Stromal cell of bone marrow (primary cell): ENCODE measurements at places on chromosomes 1 and 21.

DNA sequence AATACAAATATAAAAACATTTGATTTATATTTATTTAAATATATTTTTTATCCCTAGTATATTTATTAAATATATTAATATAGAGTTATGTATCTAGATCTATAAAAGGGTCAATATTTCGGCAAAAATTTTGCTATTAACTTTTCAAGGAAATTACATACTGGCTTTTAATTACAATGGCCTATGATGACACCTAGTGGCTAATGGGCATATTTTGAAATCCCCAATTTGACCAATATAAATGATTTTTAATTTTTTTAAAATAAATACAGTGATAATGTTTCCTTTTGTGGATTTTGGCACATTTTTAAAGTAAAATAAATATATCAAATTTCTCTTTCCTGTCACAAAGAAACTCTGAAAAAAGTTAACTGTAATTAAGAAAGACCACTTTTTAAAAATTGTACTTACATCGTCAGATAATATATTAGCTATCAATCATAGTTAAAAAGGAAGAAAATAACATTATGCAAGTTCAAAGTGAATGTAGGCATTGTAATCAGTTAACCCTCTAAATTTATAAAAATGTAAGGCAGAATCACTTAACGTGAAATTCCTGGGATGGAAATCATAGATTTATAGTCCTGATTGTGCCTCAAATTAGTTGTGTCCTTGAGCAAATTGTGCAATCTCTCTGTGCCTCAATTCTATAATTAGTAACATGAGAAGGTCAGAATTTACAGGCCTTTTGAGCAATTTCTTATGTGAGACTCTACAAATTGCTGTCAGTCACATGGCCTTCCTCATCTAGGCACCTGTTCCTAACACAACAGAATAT is 25.6 kb upstream of the RGS13 start:
- no peak for DNase-seq

DNA sequence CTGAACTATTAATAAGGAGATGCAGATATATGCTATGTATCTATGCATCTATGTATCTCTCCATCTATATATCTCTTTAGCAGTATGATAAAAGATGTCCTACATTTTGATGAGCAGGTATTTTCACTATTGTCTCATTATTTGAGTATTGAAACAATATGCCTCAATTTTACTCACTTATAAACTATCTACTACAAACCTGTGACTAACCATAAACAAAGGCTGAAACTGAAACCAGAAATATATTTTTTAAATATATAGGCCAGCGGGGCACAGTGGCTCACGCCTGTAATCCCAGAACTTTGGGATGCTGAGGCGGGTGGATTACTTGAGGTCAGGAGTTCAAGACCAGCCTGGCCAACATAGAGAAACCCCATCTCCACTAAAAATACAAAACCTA is 22.0 kb downstream of the EIF4G3 start:
- no peak for DNase-seq

- DNase-seq = no peak
These were observed 66.7 kb downstream of the ITPKB start for GRCh38 chr1:226672339-226672762.

DNA sequence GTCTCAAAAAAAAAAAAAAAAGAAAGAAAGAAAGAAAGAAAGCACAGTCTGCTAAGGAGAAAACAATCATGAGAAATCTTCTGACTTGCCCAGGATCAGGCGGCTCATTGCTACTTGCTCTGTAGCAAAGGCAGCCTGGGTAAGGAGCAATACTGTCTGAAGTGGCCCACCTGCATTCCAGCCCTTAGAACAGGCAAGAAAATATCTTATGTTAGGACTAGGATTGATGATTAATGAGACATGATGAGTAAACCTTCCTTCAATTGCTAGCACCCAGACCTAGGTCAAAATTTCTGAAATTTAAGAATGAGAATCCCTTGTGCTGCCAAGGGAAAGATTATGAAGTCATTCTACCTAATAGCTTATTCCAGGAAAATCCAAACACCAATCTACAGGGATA is 140.8 kb downstream of the DSCAM start:
- DNase-seq = no peak

DNA sequence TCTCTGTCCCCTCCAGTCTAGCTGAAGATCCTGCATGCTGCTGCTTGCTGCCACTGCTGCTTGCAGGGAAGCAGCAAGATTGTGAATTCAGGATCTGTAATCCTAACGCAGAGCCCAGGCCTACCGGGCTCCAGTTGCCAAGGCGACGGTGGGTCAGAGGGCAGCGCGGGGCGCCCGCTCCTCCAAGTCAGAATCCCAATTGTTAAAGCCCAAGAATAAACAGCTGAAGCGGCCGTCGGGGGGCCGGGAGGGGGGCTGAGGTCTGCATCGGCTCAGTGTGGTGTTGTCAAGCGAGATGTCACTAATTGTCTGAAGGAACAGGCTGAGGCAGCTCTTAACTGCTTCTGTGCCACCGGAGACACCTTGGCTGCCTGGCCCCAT is 36.8 kb downstream of the AHDC1 start:
- no peak for DNase-seq

- DNase-seq = no peak
These were observed 97.5 kb downstream of the SMYD2 start for GRCh38 chr1:214378492-214378891.
